ENCODE measurements at places on chromosomes 5 and 9.

- DNase-seq = no peak
Observed at GRCh38 chr5:159864885-159865691, 51.2 kb upstream of the ADRA1B start.

DNA sequence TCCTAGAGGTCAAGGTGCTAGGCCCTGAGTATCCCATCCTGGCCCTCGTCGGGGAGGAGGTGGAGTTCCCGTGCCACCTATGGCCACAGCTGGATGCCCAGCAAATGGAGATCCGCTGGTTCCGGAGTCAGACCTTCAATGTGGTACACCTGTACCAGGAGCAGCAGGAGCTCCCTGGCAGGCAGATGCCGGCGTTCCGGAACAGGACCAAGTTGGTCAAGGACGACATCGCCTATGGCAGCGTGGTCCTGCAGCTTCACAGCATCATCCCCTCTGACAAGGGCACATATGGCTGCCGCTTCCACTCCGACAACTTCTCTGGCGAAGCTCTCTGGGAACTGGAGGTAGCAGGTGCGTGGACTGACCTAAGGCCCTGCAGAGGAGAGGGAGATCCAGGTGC lies 7.9 kb downstream of the BTNL9 start:
- no peak for DNase-seq

- no peak for DNase-seq
Observed at GRCh38 chr5:38165435-38165834, 92.9 kb upstream of the EGFLAM start.

DNA sequence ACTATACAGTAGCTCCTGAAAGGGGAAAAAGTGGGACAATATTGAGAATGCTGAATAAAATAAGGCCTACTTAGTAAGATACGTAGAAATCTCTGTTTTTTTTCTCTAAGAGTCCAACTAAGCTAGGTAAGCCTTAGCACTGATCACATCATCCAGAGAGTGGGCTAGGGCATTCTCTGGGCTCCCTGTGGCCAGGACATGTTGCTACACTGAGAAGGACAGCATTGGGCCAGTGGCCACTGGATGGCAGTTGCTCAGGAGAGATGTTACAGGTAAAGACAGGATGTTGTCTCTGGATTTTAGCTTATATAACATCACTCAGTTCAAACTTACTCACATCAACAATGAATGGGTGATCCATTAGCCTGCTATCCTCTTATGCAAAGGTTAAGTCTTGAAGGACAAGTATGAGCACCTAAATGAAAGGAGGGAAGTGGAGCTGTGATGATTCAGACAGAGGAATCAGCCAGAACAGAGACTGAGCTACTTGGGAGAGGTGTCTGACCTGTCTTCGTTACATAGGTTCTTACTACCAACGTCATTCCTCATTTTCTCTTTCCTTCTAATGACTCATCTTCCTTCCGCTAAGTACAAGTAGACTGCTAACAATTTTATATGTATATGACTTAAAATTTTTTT lies 226.6 kb upstream of the ADCY2 start:
- DNase-seq = no peak

GRCh38 chr5:35850967-35851680 lies 5.6 kb upstream of the IL7R start:
- no peak for DNase-seq

DNA sequence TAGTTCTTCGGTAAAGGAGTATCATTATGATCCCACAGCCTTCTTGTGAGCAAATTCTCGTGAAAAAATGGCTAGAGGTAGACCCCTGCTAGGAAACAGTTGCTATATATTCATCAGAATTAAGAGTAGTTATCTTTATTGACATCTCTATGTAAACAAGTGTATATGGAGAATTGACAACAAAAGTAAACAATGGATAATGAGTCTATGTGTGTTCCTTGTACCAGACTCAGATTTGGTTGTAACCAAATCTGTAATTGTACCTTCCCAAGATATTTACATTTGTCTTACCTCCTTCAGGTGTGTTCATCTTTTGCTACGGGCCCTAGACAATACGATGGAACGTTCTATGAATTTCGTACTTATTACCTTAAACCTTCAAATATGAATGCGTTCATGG lies 2.1 kb downstream of the NIPSNAP3B start:
- DNase-seq = no peak

DNA sequence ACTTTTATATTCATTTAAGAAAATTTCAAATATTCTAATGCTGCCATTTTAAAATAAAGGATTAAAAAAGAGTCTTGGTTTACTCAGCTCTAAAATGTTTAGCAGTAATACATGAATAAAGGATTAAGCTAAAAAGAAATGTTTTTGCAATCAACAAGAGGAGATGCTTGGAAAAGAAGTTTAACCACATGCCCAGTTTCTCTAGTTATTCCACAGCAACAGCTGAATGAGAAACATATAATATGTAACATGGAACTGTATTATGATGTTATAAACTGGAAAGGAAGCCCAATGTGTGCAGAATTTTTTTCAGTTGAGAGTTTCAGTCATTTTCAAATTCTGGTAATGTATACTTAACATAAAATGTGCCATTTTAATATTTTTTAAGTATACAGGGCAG lies 76.5 kb upstream of the ALDH1A1 start:
- DNase-seq = no peak

GRCh38 chr9:101235105-101235866 lies 149.5 kb downstream of the BAAT start:
- DNase-seq = no peak

DNA sequence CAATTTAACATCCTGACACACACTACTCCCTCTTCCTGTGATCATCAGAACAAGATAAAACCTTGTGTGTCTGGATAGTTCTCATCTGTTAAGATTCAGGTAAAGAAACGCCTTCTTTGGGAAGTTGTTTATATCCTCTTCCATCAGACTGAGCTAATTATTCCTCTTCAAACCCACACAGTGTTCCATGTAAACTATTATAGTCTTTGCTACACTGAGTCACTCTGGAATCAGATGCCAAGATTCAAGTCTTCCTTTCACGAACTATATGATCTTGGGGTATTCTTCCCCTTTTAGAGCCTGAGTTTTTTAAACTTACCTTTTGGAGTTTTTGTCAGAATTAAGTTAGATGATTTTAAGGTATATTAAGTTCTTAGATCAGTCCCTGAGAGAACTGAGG lies 2.0 kb downstream of the OR1J1 start:
- no peak for DNase-seq

DNA sequence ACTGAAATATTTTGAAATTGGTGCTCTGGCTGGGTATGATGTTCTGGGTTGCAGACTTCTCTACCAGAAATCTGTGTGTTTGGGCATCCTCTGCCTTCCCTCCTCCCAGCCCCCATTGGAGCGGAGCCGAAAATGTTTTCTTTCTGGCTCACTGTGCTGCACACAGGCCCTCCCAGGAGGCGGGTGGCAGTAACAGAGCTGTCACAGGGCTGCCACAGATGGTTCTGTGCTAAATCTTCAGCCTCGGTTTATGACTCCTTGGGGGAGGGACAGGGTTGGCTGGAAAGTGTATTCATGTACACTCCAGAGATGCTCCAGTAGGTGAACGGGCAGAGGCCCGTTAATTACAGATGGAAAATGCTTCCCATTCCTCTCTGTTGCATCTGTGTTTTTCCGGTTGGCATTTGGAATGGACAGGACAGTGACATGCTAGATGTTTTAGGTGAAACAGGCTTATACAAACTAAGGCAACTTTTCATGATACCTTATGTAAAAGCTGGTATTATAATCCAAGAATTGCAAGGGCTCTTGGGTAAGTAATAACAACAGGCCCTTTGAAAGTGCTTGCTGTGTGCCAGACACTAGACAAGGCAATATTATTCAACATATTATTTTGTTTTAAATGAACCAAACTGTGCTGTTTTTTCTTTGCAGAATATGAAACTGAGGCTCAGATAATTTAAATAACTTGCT lies 180.2 kb downstream of the ADCY2 start:
- no peak for DNase-seq

DNA sequence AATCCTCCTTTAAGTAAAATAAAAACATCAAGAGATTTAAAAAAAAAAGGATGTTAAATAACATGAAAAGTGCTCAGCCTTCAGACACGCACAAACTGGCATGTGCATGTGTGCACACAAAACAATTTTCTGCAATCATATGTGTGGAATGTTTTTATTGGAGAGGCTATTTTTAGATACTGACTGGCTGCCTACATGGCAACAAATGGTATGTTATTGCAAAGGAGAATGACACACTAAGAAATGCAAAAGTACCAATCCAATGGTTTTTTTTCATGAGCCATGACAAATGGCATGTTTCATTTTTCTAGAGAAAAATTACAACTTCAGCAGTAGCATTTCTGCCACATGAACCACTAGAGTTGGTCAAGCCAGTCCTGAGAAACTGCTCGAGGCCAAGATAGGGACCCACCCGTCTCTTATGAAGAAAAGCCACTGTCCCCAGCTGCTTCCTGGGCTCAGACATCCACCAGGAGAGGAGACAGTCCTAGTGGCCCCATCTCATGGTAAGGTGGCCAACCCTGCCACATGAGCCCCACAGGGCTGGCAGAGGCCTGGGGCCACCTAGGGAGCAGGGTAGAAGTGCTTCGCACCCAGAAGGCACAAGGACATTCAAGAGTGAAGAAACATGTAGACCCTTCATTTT lies 116.4 kb downstream of the MYO10 start:
- DNase-seq = peak; percentile 56

- DNase-seq = no peak
Observed at GRCh38 chr9:18185196-18185595, 288.8 kb upstream of the ADAMTSL1 start.
